ENCODE measurements at places on chromosomes 12 and 14.

GRCh38 chr12:123034022-123034541, 53.6 kb downstream of the ARL6IP4 start:
- DNase-seq = no peak

- DNase-seq = no peak
Measured at GRCh38 chr12:81987371-81987770, 228.2 kb upstream of the PPFIA2 start.

DNA sequence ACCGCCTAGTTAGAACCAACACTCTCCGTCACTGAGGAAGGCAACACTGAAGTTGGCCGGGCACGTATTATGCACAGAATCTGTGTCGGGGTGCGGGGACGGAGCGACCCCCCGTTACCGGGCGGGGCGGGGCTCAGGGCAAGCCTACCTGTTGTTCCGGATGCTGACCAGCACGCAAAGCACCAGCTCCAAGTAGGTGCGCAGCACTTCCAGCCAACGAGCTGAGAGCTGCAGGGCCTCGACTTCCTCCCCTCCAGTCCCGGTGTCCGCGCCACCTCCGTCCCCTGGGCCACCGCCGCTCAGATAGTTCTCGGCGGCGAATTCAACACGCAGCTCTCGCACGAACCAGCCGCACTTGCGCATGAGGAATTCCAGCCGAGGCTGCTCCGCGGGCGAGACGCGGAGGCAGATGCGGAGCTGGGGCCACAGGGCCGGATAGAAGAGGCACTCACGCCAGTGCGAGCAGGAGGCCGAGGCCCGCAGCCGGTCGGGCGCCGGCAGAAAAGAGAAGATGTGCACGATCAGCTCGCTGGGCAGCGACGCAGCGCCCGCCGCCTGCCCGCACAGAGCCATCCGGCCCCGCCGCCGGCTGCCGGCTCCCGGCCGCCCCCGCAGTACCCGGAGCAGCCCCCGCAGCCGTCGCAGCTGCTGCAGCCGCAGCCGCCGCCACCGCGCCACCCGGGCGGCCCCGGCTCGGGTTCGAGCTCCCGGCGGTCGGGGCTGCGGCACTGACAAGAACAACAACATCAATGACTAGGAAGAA, 636 bp downstream of the FBXO33 start:
- DNase-seq = peak; percentile 7

- DNase-seq = no peak
Measured at GRCh38 chr12:10140001-10140400, 10.0 kb upstream of the CLEC7A start.

DNA sequence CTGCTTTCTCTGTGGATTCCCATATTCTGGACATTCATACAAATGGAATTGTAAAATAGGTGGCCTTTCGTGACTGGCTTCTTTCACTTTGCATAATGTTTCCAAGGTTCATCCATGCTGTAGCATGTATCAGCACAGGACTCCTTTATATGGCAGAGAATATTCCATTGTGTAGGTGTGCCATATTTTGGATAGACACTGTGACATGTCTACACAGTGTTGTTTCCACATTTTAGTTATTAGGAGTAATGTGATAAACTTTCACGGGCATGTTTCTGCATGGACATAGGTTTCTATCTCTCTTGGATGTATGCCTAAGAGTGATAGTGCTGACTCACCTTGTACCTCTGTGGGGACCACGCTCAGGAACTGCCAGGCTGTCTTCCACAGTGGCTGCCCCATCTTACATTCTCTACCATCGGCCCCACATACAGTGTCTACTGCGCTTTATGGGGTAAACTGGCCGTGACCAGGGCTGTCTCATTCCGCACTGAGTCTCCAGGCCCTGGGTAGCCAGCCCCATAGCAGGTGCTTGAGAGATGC, 7.1 kb upstream of the KRT84 start:
- DNase-seq = no peak
